ENCODE measurements at places on chromosomes 6 and 20.

DNA sequence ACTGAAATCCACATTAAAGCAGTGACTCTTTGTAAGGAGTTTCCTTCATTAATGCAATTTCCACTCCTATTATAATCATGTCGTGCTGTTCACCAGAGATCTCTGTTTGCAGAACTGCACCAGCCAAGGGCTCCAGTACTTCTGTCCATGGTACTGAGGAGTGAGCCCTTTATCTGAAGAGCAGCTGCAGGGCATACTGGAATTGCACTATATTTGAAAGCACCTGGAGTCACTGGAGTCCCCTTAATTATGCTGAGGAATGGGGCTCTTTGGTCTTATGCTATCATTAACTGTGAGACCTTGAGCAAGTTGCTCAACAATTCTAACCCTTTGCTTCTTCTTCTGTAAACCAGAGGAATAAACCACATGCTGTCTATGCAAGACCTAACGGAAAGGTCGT lies 61.7 kb upstream of the NUP153 start:
- DNase-seq = peak; percentile 16

DNA sequence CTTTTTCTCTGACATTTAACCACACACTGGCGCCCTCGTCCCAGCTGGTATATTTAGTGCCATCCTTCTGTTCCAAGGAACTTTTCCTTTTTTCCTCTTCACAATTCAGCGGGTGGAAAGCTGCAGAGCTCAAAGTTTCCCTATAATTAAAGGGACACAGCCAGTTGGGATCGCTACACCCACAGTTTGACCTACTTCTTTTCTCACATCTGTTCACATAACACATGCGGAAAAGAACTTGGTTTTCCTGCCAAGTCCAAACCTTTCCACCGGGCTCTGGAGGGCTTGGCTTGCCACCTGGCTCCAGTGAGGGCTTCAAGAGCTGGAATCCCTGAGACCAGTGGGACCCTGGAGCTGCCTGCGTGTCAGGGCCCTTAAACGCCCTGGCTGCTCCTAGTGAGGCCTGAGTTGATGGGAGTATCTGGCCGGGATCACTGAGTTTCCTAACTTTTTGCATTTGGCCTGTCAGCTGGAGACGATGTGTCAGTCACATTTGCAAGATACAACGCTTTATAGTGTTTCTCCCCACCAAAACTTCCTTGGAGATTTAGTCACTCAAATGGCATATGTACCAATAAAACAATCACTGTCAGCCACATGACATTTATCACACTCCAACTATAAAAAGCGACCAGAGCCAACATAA lies 176.0 kb downstream of the SASH1 start:
- no peak for DNase-seq

DNA sequence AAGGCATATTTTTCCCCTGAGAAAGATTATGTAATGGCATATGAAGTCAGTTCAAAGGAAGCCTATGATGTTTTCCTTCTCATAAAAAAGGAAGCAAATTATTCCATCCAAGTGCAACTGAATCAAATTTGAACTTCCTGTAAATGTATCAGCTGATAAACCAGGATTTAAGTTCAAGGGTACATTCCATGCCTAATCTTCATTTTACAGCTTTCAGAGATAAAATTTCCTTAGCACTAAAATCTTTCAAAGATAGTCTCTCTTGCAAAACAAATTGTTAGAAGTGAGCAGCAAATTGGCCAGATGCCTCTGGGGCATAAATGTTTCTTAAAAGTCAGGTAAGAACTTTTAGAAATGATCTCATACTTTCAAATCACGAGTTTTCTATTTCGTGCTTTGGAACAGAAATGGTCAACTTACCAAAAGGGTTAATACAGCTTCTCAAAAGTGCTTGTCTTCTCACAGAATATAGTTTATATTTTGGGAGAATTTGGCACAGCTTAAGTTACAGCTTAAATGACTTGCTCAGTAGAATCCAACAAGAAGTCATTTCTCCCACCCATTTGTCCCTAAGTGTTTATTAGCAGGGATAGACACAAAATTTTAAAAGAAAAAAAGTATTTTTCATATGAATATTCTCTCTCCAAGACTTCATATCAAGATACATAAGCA lies 2.7 kb upstream of the TCF21 start:
- no peak for DNase-seq

GRCh38 chr20:62202083-62202395 lies 18.0 kb downstream of the HRH3 start:
- DNase-seq = no peak

GRCh38 chr20:50666709-50667298 lies 24.5 kb downstream of the RIPOR3 start:
- no peak for DNase-seq

DNA sequence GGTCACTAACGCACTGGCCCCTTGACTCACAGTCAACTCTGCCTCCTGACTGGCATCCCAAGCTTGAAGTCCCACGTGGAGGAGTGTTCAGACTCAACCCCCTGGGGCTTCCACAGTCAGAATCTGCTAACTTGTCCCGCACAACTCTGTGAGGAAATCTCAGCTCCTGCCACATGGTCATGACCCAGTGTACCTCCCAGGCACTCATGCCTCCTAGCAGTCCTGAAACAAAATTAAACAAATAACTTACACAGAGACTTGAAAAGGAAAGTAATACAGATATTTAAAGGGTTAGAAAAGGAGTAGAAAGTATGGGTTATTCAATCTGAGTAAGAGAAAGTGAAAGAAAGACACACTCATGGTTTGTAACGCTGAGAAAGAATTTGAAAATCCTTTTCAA lies 134.9 kb downstream of the GMDS start:
- DNase-seq = no peak

GRCh38 chr20:44768256-44768655 lies 22.6 kb downstream of the KCNK15 start:
- no peak for DNase-seq

DNA sequence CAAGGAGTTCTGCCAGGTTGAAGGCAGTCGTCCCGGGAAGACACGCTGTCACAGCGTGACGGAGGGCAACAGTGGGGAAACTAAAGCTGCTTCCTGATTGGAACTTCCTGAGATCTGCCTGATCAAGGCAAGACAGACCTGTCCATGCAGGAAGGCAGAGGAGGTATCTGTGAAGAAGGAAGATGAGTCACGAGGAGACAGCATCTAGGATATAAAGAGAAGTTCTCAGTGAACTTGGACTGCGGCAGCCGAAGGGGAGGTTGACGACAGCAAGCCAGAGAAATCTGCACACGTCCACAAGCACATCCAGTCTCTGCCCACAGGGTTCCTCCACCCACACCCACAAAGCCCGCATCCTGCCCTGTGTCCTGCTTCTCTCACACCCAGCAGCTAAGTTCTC lies 38.6 kb downstream of the PREP start:
- DNase-seq = no peak

- no peak for DNase-seq
Observed at GRCh38 chr6:699319-699718, 6.4 kb upstream of the EXOC2 start.

DNA sequence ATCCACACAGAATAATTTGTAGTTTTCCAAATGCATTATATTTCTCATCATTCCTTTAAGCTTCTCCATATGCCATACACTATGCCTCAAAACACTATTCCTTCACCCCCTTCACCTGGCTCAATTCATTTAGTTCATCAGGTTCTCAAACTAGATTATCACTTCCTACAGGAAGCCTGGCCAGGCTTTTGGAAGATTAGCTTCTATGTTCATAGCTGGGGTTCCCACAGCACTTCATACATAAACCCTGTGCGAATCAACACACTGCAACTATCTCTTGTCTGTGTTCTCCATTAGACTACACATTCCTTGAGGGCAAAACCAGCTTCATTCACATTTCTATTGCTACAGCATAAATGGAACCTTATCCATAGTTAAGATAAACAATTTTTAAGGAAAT lies 40.5 kb upstream of the PLN start:
- no peak for DNase-seq

GRCh38 chr6:124859366-124859765 lies 102.9 kb upstream of the RNF217 start:
- no peak for DNase-seq

GRCh38 chr6:43129434-43130194 lies 41.5 kb upstream of the SRF start:
- peak; percentile 78 for DNase-seq

DNA sequence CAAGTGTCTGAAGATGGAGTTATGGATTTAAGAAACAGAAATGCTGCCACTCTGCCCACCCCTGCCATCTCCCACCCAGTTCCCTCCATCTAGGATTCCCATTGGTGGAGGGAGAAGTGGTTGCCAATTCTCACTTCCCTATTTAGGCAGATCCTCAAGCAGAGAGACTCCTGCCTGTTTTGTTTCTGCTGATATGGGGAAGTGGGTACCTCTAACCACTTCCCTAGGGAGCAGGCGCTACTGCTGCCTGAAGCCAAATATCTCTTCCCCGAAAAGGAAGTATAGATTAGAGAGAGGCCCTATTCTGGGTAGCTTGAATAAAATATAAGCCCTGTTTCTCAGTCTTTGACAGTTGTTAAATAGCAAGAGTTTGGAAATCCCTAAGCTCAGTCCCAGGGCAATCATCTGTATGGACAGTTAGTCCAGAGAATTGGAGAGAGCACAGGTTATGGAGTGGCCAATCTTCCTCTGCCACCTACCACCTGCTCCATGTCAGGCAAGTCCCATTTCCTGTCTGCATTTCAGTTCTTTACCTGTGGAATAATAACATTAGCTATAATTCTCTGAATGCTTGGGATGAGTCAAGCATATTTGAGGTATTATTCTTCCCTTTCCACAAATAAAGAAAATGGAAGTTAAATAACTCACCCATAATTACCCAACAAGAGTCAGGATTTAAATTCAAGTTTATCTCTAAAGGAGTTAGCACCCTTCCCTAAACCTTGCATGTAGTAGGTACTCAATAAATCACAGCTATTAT lies 2.6 kb upstream of the ADGB start:
- no peak for DNase-seq

GRCh38 chr6:100260584-100260983 lies 204.1 kb downstream of the SIM1 start:
- DNase-seq = no peak

DNA sequence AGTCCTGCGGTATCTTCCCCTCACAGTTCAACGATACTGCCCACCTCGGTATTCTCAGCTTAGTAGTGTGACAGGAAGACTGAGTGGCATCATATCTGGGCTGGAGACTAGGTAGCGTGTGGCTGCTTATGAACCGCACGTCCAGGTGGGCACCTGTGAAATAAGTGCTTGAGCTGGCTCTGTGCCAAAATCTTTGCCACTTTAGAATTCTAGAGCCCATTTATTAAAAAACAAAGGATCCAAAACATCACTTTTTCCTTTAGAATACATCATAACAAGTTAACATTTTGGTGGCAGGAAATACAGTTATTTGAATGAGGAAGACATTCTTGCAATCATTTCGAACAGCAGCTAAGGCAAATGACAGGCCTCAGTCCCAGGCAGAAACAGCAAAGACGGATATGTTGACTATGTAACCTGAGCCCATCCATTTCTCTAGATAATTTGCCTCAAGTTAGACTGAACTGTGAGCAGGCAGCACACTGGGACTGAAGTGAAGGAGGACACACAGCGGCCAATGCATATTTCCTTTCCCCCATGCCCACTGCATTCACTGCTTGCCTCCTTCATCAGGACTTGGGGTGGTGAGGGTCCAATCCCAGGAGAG lies 136.6 kb downstream of the GMDS start:
- DNase-seq = no peak

GRCh38 chr6:90993770-90994169 lies 406.9 kb upstream of the MAP3K7 start:
- DNase-seq = no peak

GRCh38 chr6:113627480-113627879 lies 229.7 kb upstream of the MARCKS start:
- DNase-seq = no peak

DNA sequence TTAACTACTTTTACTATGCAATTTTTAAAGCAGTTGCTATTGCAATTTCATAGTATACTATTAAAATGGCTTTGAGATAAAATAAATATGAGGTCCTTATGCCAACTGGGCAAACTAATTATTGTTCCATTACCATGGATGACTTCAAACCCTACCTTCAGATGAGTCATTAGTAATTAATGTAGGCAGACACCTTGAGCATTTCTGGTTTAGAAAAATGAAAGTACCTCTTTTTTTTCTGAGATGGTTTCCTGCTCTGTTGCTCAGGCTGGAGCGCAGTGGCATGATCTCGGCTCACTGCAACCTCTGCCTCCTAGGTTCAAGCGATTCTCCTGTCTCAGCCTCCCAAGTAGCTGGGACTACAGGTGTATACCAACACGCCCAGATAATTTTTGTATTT lies 11.9 kb downstream of the ASF1A start:
- no peak for DNase-seq

DNA sequence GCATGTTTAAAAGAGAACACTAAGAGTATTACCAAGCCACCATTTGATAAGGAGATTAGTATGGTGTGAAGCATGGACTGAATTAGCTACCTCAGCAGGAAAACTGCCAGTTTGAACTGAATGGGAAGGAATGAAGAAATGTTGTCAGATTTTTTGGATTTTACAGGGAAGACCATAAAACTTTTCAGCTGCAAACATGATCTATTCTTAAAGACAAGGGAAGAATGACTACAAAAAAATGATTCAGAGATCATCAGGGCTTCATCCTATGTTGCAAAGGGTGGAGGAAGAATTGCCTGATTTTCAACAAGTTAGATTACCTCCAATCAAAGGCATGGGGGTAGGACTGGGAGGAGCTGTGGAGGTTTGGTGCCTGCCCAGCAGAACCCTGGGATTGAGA lies 49.3 kb upstream of the MTRF1L start:
- DNase-seq = no peak

- DNase-seq = peak; percentile 58
Observed at GRCh38 chr6:24775520-24776058, 852 bp downstream of the GMNN start.

DNA sequence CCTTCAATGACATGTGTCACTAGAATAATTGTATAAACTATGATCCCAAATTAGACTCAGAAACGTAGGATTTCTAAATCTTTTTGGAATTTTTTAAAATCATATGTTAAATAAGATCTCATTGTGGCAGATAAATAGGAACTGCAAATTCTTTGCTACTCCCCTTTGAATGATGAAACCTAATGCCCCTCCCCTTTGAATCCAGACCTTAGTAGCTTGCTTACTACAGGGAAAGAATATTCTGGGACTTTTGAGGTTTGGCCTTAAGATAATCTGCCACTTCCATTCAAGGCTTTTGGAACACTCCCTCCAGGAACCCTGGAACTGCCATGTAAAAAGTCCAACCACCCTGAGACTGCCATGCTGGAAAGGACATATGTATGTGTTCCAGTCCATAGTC lies 7.1 kb downstream of the TDP2 start:
- no peak for DNase-seq
